Transverse colon (tissue), 4 donors: ENCODE measurements at places on chromosomes 13 and 19. TPM values are rescaled to one million over a fixed set of nuclear protein-coding genes. Genes with fewer than 3 reads are reported as not detected.

DNA sequence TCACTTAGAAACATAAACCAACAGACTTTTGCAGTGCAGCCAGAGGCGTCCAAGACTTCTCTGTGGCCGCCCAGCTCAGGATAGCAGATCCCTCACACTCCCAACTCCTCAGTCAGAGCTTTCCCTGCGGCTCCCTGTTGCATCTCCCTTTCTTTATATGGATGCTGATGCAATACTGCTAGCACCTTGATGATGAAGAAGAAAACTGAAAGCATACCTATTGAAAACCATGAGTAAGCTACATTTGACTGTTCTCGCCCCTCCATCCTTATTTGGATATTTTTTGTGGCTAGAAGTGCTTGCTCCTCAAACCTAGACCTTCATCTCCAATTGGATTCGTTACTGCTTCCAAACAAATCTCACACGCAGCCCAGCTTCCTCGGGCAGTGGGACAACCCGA is 57.3 kb upstream of the UBL3 start:
- DNase-seq: no peak

DNA sequence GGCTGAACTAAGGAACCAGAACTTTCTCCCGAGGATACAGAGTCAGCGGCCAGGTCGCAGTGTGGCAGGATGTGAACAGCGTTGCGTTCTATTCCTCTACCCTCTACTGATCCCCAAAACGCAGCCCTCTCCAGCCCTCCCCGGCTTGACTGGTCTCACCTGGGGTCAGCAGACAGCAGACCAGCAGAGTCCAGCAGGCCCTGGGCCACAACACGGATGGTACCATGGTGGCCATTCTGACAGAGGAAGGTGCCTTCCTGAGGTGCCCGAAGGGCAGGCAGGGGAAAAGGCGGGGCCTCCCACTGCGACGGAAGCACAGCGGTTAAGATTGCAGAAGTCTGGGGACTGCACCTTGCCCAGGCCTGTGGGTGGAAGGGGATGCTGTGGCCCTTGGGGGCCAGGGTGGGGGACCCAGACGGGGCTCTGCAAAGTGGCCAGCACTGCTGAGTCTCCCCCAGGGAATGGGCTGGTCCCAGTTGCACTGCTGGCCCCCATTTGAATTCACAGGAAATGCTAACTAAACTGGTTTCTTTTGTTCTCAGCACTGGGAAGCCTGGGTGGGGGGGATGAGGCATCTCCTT is at the start of gene ICAM3:
Gene ICAM3, minus strand, starts transcription at position 245 of the 581 bp plus-strand sequence. Its CDS starts 10 bp downstream, at position 235.
- peak; percentile 58 for DNase-seq

- no peak for DNase-seq
Measured at GRCh38 chr13:104530741-104531140, 1464.5 kb upstream of the SLC10A2 start.

DNA sequence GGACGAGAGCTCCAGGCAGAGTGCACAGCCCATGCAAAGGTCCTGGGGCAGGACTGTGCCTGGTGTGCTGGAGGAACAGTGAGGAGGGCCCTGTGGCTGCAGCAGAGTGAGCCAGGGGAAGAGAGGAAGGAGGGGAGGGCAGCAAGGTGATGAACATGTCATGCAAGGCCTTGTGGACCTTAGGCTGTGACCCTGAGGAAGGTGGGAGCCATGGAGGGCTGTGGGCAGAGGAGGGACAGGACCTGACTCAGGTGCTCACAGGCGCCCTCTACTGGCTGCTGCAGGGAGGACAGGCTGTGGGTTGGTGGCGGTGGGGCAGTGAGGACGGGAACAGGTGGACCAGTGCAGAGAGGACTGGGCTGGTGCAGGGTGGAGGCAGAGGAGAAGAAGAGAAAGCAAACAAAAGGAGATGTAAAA is 170.3 kb downstream of the PTPRS start:
- DNase-seq: peak; percentile 37

DNA sequence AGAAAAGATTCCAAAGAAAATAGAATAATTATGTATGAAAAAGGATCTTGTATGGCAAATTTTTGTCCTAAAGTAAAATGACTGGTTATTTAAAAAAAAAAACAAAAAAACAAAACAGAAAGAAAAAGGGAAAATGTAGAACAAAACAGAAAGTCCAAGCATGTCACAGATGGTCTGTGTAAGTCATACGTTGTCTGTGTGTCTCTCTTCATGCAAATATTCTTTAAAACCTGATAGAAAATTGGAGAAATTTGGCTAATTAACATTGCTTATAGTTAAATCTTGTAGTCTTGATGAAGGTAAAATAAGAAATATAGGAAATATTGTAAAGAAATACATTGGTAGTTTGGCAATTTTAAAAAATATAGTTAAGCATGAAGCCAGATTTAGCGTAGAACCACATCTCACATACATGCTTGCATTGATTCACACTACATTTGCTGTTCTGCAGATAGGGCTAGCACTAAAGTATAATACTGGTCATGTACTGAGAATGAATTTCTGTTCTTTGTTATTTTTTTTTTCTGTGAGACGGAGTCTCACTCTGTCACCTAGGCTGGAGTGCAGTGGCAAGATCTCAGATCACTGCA is 58.4 kb downstream of the SPRYD7 start:
- no peak for DNase-seq

DNA sequence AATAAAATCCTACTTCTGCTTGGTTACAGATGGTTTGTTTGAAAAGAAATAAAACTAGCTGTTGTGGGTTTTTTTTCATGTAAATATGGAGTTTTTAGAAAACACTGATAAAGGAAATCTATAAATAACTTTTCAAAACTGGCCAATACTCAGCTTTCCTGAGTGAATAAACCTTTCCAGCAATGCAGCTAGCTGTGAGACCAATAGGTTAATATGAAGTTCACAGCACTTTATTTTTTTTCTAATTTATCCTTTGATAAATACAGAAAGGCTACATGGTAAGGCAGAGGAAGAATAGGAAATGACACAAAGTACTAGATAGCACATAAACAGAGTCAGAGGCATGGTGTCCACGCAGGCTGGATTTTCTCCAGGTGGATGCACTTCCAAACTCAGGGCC is 154.0 kb downstream of the COG6 start:
- DNase-seq: no peak

- DNase-seq: no peak
Measured at GRCh38 chr19:45477713-45478453, 10.1 kb downstream of the FOSB start.

- DNase-seq: no peak
Measured at GRCh38 chr13:70723732-70724131, 615.5 kb upstream of the KLHL1 start.

DNA sequence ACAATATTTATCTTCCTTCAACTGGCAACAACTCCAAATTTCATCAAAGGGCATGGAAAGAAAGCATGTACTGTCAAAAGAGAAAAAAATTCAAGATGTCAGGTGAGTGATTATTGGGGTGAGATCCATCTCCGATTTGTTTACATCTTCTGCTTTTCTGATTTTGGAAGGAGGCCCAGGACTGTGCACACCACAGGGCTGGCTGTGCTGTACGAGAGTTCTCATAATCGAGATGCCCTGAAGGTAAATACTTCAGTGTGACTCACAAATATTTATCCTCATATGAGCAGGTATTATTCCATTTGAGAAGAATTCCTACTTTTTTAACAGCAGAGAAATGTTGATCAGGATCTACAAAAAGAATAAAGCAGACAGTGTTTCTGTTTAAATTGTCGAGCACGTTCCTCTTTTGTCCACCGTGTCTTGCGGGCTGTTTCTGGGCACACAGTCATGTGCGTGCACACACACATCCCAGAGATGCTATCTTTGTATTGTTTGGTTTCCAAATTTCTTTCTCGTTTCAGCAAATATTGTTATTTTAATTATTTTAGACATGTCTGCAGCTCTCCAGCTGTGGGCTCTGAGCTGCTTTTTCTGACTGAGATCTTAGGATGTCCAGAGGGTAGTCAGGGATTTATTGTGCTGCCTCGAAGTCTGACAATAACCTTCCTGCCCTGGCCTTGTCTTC is 103.8 kb downstream of the KL start:
- no peak for DNase-seq

DNA sequence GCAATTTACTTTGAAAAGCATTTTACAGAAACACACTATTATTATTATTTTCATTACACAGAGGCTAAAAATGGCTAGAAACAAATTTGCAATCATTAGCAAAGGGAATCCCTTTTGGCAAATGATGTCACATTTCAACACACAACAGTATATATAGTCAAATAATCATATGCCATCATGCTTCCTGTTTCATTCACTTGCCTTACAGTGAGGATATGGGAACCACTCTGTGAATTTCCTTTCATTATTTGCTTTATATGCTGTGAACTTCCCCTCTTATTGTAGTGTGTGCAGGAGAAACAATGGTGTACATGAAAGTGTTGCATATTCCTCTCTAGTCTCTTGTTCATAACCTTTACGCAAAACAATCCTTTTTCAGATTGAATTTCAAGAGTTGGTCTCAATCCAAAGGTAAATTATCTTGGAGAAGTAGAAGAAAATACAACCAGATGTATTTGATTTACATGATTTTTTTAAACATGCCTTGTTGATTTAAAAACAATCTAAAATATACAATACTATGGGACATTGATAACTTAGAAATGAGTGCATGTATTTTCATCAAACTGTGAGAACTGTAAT is 657.3 kb downstream of the EFNB2 start:
- DNase-seq: no peak

- no peak for DNase-seq
Measured at GRCh38 chr13:73754727-73755292, 379.4 kb downstream of the KLF12 start.

DNA sequence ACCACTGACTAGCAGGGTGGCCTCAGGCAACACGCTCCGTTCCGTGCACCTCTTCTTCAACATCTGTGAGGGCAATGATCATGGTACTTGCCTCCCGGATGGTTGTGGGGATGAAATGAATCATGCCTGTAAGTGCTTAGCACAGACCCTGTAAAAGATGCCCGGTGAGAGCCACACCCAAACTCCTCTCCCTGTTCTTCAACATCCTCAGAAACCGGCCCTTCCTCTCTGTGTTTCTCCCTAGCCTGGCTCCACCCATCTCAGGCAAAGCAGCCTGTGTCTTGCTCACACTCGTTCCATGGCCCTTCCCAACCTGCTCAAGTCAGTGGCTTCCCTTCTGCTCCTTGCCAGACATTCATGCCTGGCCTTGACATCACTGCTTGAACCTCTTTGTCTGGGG is 5.8 kb upstream of the DMKN start:
- DNase-seq: no peak

GRCh38 chr13:25800523-25800922 is 251.3 kb downstream of the SHISA2 start:
- DNase-seq: no peak

DNA sequence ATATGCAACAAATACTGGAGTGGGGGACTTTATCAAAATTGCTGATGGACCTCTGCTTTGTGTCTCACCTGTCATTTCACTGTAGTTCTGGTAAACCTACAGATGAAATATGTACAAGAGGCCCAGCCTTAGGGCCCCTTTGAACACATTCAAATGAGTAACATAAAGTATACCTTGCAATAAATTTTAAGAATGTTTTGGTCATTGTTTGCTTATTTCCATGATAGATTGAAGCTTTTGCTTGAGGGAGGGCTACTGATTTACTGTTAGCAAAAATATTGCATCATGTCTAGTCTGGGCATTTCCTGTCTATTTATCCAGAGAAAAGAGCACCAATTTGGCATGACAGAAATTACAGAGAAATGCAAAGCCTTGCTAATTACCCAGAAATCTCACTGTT is 705.5 kb upstream of the PCDH9 start:
- no peak for DNase-seq

- no peak for DNase-seq
Measured at GRCh38 chr19:3945838-3946237, 13.0 kb downstream of the NMRK2 start.

- peak; percentile 25 for DNase-seq
Measured at GRCh38 chr19:29623726-29624488, 17.8 kb downstream of the POP4 start.

- no peak for DNase-seq
Measured at GRCh38 chr19:3115916-3116602, 19.8 kb upstream of the GNA15 start.

GRCh38 chr13:99085808-99086266 is 108.0 kb upstream of the DOCK9 start:
- no peak for DNase-seq

- DNase-seq: peak; percentile 43
Measured at GRCh38 chr19:34217952-34218817, 36.2 kb upstream of the GARRE1 start.

GRCh38 chr19:51660975-51661600 is 14.5 kb upstream of the SIGLEC14 start:
- peak; percentile 56 for DNase-seq

DNA sequence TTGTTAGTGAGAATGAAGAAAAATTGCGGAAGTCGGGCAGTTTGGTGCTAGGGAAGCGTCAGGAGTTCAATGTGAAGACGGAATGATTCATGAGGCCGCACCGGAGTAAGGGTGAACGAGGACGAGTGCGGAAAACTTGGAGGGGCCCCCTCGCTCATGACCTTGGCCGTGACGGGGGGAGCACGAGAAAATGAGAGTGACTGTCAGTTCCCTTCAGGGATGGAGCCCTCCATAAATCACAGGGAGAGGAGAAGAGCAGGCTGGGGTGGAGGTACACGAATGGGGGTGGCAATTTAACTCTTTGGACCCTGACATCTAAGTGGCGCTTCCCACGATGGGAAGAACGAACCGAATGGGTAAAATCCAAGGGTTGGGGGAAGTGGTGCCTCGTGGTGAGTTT is 486.4 kb downstream of the TSHZ3 start:
- no peak for DNase-seq

DNA sequence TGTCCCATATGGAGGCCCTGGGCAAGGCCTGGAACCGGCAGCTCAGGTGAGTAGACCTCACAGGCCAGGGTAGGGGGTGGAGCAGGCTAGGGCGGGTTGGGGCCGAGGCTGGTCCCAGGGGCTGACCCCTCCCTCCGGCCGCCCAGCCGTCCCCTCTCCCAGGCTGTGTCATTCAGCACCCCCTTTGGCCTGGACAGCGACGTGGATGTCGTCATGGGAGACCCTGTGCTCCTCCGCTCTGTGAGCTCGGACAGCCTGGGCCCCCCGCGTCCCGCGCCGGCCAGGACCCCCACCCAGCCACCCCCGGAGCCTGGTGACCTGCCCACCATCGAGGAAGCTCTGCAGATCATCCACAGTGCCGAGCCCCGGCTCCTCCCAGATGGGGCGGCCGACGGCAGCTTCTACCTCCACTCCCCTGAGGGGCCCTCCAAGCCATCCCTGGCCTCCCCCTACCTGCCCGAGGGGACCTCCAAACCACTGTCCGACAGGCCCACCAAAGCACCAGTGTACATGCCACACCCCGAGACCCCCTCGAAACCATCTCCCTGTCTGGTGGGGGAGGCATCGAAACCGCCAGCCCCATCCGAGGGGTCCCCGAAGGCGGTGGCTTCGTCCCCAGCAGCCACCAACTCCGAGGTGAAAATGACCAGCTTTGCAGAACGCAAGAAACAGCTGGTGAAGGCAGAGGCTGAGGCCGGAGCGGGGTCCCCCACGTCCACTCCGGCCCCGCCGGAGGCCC is 16.0 kb downstream of the CAMSAP3 start:
- no peak for DNase-seq

GRCh38 chr19:17692566-17692965 is 4.4 kb upstream of the UNC13A start:
- DNase-seq: no peak

- DNase-seq: no peak
Measured at GRCh38 chr19:7677669-7678311, 900 bp downstream of the MCEMP1 start.

The SNRPD2 gene
- 39.3 TPM for total RNA-seq

The COX7A1 gene
- total RNA-seq: 11.7 TPM

The ADAMTS10 gene
- total RNA-seq: 14.1 TPM

The LIG1 gene
- 14.6 TPM for total RNA-seq

The NUP58 gene
- total RNA-seq: 110 TPM

The SPINT2 gene
- total RNA-seq: 1,376 TPM

The PDX1 gene
- not detected for total RNA-seq
